Right ventricle myocardium superior (tissue), 1 donor: ENCODE measurements at places on chromosomes 6 and 20. TPM values are rescaled to one million over a fixed set of nuclear protein-coding genes. Genes with fewer than 3 reads are reported as not detected.

DNA sequence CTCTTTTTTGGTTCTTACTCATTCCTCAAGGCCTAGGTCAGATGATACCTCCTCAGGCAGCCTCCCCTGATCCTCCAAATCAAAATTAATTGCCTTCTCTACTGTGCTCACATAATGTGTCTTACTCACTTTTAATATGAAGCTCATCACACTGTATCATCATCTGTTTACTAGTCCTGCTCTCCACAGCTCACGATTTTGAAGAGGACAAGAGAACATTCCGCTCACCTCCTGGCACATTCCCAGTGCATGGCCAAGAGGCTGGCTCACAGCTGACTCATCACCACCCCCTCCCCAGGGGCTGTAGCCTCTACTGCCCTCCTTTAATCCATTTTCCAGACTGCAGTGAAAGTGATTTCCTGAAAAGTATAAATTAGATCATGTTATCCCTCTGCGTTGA is 133.1 kb downstream of the ALDH8A1 start:
- no peak for DNase-seq

DNA sequence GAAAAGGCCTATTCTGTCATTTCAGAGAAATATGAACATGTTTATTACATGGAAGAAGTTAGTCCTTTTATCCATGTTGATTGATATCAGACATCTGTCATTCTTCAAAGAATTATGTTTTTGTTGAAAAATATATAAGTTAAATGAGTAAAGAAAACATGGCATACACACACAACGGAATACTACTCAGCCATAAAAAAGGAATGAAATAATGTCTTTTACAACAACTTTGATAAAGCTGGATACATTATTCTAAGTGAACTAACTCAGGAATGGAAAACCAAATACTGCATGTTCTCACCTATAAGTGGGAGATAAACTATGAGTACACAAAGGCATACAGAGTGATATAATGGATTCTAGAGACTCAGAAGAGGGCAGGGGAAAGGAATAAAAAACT is 9.3 kb downstream of the FKBP5 start:
- no peak for DNase-seq

DNA sequence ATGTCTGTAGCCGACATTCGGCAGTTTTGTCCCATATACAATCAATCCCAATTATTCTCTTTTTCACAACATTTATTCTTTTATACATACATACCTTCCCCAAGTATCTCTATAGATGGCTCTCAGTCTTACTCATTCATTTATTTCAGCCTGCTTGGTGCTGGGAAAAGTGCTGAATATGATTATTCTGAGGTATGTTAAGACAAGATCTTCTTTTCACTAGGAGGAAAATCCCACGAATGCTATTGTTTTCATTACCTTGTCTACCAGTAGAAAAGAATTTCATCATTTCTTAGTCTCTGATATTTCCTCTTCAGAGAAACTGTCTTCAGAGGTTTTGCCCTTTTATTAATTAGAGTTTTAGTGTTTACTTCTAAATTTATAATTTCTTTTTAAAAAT is 13.7 kb upstream of the BPIFA3 start:
- DNase-seq = no peak

The FARS2 gene
- total RNA-seq = 20.8 TPM

DNA sequence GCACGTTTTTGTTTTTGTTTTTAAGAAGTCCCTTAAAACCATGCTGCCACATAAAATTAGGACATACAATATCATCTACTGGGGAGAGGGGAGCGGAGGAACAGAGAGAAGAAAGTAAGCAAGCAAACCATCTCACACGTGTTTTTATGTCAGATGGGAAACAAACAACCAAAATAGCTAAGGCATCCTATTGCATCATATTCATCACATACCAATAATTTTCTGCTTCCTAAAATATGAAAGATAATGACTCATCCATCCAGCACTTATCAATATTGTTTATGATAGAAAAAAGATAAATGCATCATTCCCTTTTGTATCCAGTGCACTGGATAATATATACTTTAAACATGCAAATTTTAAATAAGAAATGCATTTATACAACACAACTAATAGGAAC is 329.6 kb downstream of the RNGTT start:
- DNase-seq = no peak
